Articular chondrocyte of knee joint (primary cell): ENCODE measurements at places on chromosomes 4 and X. TPM values are rescaled to one million over a fixed set of nuclear protein-coding genes. Genes with fewer than 3 reads are reported as not detected.

The XG gene
- total RNA-seq = 12.5 and 18.4 TPM in 2 replicates

The REELD1 gene
- total RNA-seq = 0.26 TPM in 1 of 2 replicates, not detected in the other

The SERPINA7 gene
- not detected in 2 replicates for total RNA-seq

The ESX1 gene
- not detected in 2 replicates for total RNA-seq

The ALB gene
- not detected in 2 replicates for total RNA-seq

The HTR2C gene
- not detected in 2 replicates for total RNA-seq

The ANAPC10 gene
- total RNA-seq = 26.3 and 30.4 TPM in 2 replicates

The CCSER1 gene
- total RNA-seq = 0.11 TPM in 1 of 2 replicates, not detected in the other

The RAB39B gene
- 0.52 and 0.86 TPM in 2 replicates for total RNA-seq

The ZCCHC18 gene
- total RNA-seq = 0.22 and 0.26 TPM in 2 replicates

The GPC3 gene
- total RNA-seq = not detected in 2 replicates

The FHIP1A gene
- 1.3 and 2.7 TPM in 2 replicates for total RNA-seq

The HS3ST1 gene
- total RNA-seq = 0.22 and 0.52 TPM in 2 replicates

The TSPAN5 gene
- total RNA-seq = 37.0 and 48.1 TPM in 2 replicates

The SLC10A4 gene
- total RNA-seq = not detected in 2 replicates

The DUSP9 gene
- not detected in 2 replicates for total RNA-seq

The CYTL1 gene
- total RNA-seq = 8.6 and 119 TPM in 2 replicates

The ADGRL3 gene
- total RNA-seq = under 0.01 TPM in 1 of 2 replicates, not detected in the other

The MAGEB2 gene
- not detected in 2 replicates for total RNA-seq

The BEX5 gene
- 0.78 and 0.97 TPM in 2 replicates for total RNA-seq
